ENCODE measurements at places on chromosomes 5 and 9. TPM values are rescaled to one million over a fixed set of nuclear protein-coding genes. Genes with fewer than 3 reads are reported as not detected.

OR13C8 gene
- total RNA-seq, result not detected

LHX6 gene
- total RNA-seq, result not detected

OR13C9 gene
- not detected for total RNA-seq

ARHGEF37 gene
- 1.2 TPM for total RNA-seq

DDX4 gene
- total RNA-seq, result not detected

IL7R gene
- 1.3 TPM for total RNA-seq

FCHO2 gene
- 0.11 TPM for total RNA-seq

STING1 gene
- 53.3 TPM for total RNA-seq

PTGER4 gene
- total RNA-seq, result 1.9 TPM

ADAMTS13 gene
- 2.0 TPM for total RNA-seq

NEUROG1 gene
- total RNA-seq, result not detected

HDHD3 gene
- total RNA-seq, result 23.1 TPM

STC2 gene
- total RNA-seq, result 3.7 TPM

BHMT2 gene
- not detected for total RNA-seq

SPINK6 gene
- not detected for total RNA-seq

ADAMTSL1 gene
- total RNA-seq, result 0.10 TPM

DNA sequence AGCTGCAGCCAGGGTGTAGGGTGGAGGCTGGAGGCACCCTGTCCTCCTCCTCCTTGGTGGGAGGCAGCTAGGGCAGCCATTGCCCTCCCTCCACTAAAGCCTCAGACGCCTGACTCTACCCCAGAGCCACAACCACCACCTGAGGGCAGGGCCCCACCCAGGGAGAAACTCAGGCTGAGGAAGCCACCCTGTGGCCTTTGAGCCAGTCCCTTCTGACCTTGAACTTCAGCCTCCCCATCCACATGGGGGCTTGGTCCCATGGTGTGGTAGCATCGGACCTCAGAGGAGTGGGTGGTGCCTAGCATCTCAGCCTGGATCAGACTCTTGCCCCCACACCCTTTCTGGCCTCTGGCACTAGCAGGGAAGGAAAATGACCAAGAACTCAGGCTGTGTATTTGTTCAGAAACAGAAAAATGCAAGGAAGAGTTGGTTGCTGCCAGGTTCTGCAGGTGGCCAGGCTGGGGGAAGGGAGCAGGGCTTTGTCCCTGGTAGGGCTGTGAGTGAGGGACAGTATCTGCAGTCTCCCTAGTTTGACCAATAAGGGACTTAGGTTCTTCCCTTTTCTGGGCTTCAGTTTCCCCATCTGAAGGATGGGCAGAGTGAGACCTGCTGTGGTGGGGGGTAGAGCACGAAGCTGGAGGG is 3.2 kb downstream of the DAB2IP start:
- DNase-seq, result no peak

- no peak for DNase-seq
Measured at GRCh38 chr9:27383524-27383923, 86.6 kb upstream of the EQTN start.

- no peak for DNase-seq
Measured at GRCh38 chr9:121153642-121154041, 48.0 kb downstream of the RAB14 start.

GRCh38 chr5:154708846-154709245 is 46.3 kb upstream of the LARP1 start:
- no peak for DNase-seq

DNA sequence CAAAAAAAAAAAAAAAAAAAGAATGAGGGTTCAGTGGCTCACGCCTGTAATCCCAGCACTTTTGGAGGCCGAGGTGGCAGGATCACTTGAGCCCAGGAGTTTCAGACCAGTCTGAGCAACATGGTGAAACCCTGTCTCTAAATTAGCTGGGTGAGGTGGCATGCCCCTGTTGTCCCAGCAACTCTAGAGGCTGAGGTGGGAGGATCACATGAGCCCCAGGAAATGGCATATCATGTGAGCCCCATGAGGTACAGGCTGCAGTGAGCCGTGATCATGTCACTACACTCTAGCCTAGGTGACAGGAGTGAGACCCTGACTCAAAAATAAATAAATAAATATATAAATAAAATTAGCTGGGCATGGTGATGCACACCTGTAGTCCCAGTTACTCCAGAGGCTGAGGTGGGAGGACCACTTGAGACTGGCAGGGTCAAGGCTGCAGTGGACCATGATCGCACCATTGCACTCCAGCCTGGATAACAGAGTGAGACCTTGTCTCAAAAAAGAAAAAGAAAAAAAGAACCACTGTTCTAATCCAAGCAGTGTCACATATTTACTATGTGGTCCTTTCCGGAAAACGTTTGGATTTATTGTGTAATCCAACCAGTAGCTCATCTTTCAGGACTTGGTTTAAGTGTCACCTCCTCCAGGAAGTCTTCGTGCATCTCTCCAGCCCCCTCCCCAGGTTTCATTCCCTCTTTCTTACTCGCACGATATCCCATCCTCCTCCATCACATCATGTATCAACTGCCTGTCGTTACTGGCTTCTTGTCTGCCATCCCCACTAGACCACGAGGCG is 12.3 kb upstream of the SPOUT1 start:
- DNase-seq, result no peak

DNA sequence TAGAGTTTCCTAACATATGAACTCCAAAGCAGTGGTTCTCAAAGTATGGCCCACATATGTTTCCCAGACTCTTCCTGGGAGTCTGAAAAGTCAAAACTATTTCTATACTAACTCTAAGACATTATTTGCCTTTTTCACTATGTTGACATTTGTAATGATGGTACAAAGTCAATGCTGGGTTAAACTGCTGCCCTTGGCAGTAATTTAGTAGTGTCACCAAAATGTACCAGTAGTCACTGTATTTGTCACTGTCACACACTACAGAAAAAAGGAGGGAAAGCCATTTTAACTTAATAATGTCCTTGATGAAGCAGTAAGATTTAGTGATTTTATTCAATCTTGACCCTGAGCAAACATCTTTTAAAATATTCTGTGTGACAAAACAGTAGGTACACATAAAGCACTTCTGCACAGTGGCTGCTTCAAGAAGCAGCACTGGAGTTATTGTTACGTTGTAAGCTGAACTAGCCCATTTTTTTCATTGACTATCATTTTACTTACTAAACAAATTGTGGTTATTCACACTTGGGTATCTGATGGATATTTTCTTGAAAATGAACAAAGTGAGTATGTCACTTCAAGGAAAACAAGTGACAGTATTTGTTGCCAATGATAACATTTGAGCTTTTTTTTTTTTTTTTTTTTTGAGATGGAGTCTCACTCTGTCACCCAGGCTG is 90.3 kb downstream of the NR6A1 start:
- no peak for DNase-seq

DNA sequence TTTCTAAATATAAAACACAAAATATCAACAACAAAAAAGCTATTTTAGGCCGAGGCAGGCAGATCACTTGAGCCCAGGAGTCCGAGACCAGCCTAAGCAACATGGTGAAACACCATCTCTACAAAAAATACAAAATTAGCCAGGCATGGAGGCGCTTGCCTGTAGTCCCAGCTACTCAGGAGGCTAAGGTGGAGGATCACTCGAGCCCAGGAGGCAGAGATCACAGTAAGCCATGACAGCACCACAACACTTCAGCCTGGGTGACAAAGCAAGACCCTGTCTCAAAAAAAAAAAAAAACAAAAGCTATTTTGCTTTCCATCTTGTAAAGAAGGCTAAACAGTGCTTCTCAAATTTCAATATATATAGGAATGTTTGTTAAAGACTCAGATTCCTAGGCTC is 11.3 kb downstream of the C5orf15 start:
- no peak for DNase-seq

GRCh38 chr9:138044485-138045383 is 167.2 kb downstream of the CACNA1B start:
- DNase-seq, result no peak

DNA sequence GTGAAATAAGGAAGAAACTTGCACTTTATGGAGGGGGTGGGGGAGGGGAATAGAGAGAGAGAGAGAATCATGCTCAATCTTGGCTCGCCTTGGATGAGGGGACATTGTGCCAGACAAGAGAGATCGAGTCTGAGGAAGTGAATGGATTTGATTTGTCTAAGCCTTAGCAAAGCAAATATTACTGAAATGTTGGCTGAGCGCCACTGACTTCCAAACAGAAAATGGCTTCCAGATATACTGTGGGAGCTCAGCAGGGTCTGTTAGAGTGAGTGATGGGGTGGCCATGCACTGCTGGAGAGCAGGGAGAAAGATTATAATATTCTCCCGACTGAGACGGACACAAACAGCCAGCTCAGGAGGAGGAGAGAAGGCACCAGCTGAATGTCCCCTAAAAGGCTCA is 34.5 kb downstream of the BRINP1 start:
- DNase-seq, result no peak

- no peak for DNase-seq
Measured at GRCh38 chr5:33721491-33722200, 170.1 kb downstream of the ADAMTS12 start.

GRCh38 chr9:88411471-88411870 is 23.2 kb downstream of the SPIN1 start:
- DNase-seq, result no peak

DNA sequence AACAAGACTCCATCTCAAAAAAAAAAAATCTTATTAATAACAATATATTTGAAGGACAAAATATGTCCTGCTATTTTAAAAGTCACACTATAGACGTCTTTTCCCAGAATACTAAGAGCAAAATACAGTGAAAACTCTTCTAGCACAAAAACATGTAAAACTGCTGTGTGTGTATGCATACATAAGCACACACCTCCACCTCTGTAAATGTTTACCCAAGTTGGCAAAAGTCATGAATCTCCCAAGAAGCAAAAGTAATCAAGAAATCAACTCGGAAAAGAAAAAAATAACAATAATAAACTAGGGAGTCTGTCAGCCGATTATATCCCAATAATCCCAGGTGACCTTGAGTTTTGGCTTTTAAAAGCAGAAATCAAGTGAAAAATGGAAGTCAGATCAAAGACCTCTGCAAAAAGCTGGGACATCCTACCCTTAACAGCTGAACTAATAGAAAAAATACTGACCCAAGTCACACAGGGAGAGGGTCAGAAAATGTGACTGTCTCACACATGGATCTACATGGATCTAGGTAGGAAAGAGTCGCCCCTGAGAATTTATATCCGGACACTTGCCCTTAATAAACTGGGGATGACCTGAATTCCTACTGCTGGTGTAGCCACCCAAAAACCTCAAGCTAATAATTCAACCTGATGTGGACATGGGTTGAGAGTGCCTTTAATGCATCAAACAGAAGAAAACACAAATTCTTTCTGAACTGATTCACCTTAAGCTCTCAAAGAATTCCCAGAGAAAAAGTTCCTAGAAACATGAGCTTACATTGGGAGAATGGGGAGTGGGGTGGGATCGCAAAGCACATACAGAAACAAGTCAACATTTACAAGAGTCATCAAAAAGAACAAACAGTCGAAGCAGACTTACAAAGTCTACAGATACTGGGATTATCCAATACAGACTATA is 29.9 kb downstream of the LPAR1 start:
- DNase-seq, result no peak

DNA sequence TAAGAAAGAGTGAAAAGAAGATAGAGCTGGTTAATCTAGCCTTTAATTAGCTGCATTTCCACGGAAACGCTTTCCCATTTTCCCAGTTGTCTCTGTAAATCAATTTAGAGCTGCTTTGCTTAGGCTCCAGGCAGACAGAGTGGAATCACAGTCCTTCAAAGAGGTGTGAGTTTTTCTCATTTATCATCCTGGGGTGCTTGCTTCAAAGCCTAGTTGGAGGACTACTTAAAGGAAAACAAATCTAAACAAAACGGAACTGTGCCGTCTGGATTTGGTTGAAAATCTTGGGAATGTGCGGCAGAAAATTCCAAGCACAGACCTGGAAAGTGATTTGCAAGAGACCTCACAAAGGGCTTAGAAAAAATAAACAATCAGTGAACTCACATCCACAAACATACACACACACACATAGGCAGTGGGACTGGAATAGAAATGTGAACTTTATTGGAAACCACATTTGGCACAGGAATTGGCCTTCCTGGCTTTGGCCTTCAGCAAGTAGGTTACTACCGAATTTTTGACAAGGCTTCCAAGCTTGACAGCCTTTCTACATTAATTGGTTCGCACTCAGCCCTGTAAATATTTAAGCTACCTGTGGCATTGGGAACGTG is 235.2 kb upstream of the SLC24A2 start:
- DNase-seq, result no peak

- no peak for DNase-seq
Measured at GRCh38 chr5:29054282-29054681, 2015.9 kb upstream of the CDH9 start.

- DNase-seq, result no peak
Measured at GRCh38 chr9:117101008-117101407, 313.8 kb downstream of the ASTN2 start.

DNA sequence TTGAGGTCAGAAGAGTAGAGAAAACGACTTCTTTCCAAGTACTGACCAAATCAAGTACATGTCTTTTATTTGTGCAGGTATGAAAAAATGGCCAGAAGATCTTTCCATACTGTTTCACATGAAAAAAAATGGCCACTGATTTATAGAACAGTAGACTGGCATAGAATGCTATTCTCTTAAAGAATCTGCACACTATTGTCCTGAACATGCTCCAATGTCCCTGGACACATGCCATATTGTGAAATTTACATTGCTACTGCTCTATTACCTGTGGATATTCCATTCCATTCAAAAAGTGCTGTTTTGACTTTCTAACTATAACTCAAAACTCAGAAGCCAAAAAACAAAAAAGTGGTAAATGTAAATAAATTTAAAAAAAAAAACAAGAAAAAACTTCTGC is 60.6 kb downstream of the FBXL17 start:
- DNase-seq, result no peak

- DNase-seq, result no peak
Measured at GRCh38 chr5:39426051-39426745, 1.4 kb upstream of the DAB2 start.

DNA sequence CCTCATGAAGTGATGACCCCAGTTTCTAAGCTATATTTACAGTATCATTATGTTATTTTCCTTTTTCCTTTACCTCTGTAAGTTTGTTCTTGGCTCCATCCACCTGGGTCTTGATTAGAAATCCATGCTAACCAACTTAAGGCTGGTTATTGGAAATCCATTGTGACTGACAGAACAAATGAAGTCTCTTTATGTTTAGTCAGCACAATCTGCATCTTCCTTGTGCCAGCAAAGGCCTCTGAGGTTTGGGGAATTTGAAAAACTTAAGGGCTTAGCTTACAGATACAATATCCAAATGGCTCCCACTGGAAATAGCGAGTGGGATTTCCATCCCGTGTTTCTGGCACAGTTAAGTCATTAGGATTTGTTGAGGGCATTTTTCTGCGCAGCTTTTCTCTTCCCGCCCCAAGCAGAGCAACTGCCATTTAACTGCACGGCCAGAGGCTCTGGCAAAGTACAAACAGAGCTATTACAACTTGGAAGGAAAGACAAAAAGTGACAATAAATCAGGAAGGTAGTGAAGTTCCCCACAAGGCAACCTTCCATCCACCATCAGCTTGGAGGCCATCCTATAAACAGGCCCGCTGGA is 64.2 kb downstream of the DCP2 start:
- DNase-seq, result no peak

DNA sequence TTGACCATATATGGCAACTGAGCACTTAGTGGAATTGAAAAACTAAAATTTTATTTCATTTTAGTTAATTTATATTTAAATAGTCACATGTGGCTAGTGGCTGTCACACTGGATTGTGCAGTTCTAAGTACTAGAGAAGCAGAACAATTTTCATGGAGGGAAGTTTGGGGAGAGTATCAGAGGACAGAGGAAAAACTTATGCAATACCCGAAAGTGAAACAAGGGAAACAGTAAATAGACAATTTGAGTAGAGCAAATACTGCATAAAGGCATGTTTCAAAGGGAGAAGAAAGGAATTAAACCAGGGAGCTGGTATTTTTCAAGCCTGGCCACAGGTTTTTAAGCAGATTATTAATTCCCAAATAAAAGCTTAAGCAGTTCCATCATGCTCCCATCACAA is 590.5 kb upstream of the RORB start:
- no peak for DNase-seq

- DNase-seq, result no peak
Measured at GRCh38 chr9:136997830-136998234, 1.5 kb upstream of the CLIC3 start.
